ENCODE measurements at places on chromosomes 1 and 21.

GRCh38 chr1:205531191-205532025, 26.9 kb downstream of the CDK18 start:
- DNase-seq, result no peak

DNA sequence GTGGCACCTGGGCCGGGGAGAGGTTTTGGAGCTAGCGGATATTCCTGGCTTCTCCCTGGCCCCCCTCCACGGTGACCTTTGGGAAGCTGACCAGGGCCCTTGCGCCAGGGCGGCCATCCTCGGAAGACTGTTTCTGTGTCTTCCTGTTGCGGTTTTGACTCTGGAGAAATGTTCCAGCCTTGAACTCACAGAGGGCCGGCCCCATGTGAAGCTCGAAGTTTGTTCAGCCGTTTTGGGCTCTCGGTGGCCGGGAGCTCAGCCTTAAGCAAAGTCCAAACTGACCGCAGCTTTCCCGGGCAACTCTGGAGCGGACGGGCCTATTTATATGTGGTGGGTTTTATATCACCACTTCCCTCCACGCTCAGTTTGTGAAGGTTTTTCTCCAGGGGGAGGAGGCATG, 17.0 kb upstream of the WNT4 start:
- no peak for DNase-seq

DNA sequence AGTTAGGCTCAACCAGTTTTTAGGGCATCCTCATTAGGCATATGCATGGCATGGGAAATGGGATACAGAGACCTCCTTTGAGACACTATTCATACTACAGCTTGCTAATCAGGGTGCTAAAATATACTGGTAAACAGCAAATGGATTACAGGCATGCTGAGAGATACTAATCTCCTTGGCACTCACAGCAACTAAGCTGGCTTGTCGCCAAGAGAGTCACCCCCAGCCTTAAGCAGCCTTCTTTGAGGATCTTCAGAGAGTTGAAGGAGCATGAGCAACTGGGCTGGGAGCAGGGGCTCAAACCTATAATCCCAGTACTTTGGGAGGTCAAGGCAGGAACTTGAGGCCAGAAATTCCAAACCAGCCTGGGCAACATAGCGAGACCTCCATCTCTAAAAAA, 120.1 kb upstream of the NR5A2 start:
- no peak for DNase-seq

- no peak for DNase-seq
Observed at GRCh38 chr1:241776911-241777310, 71.1 kb upstream of the EXO1 start.

- no peak for DNase-seq
Observed at GRCh38 chr1:41663671-41664400, 179.4 kb upstream of the EDN2 start.

DNA sequence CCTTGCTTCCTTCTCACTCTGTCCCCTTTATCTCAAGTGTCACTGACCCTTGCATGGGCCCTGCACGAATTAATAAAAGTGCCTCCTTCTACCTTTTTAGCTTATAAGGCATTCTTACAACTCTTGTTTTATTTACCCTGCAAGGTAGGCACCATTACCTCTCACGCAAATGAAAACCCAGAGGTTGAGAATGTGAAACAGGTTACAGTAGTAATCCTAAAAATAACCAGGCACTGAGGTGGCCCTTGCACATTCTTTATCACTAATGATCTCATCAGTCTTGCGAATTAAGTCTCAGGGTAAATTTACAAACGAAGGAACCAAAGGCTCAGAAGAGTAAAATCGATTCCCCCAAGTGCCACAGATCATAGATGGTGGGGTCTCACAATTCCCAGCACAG, 3.7 kb downstream of the GLIS1 start:
- no peak for DNase-seq

DNA sequence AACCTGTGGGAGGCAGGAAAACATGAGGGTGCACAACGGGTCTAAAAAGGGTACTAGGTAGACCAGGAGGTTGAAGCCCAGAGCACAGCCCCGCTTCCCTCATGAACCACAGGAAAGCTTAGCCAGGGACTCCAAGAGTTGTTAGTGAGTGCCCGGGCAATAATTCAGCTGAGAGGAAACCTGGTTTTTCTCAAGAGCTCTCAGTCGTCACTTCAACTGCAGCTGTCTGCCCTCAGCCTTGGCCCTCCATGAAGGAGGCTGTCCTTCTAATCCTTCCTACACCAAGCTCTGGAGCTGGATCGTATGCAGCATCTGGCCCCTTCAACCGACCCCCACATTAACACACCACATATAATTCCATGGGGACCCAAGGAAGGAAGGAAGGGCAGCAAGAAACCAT, 77.0 kb upstream of the BACE2 start:
- DNase-seq, result no peak

GRCh38 chr1:78839704-78840277, 166.7 kb downstream of the ADGRL4 start:
- DNase-seq, result peak; percentile 21

- DNase-seq, result peak; percentile 33
Observed at GRCh38 chr1:240987928-240988327, 369.1 kb downstream of the RGS7 start.

GRCh38 chr1:81458186-81458585, 342.5 kb upstream of the ADGRL2 start:
- DNase-seq, result no peak

- DNase-seq, result no peak
Observed at GRCh38 chr1:193680247-193680923, 494.0 kb upstream of the B3GALT2 start.

GRCh38 chr1:220879509-220880361, 492 bp downstream of the HLX start:
- peak; percentile 39 for DNase-seq

- no peak for DNase-seq
Observed at GRCh38 chr1:107058245-107059032, 2.0 kb downstream of the PRMT6 start.

- no peak for DNase-seq
Observed at GRCh38 chr1:231215681-231216385, 25.2 kb upstream of the GNPAT start.

GRCh38 chr1:92087542-92087941, 7.4 kb downstream of the BTBD8 start:
- DNase-seq, result no peak

- DNase-seq, result no peak
Observed at GRCh38 chr1:191608367-191608766, 549.9 kb upstream of the RGS18 start.

- DNase-seq, result peak; percentile 95
Observed at GRCh38 chr1:44810101-44810761, 1.9 kb downstream of the BTBD19 start.

DNA sequence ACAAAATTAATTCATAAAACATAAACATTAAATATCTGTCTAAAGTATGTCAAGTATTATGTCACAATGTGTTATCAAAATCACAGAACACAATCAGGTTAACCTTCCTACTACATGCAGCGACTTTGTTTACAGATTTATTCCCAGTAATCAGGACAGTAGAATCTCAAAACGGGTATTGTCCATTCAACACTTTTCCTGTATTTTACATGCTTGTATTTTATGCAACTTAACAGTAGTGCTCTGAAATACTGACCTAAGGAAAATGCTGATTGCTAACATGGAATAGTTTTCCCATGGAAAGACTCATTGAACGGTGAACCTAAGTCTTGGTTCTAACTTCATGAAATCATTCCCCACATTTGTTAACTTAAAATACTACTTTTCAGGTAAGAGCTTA, 2.3 kb downstream of the SERBP1 start:
- DNase-seq, result no peak

GRCh38 chr1:178528228-178528952, 15.5 kb downstream of the TEX35 start:
- DNase-seq, result no peak

GRCh38 chr21:31293986-31294385, 50.1 kb downstream of the TIAM1 start:
- peak; percentile 66 for DNase-seq

- no peak for DNase-seq
Observed at GRCh38 chr1:230684146-230684545, 29.8 kb downstream of the AGT start.

DNA sequence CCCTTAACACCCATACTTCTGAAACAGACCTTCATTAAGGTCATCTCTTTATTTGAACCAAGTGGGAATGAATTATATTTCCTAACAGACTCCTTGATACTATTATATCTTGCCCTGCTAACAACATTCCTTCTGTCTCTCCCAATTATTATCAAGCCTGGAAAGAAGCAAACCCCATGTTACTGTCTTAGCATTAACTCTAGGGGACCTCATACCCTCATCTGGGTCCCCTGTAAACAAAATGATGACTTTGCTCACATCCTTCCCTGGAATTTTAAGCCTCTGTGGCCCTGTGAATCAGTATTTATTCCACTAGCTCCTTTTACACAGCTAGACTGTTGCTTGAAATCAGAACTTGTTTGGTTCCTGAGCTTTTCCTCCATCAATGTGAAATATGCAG, 38.3 kb upstream of the BCL10 start:
- peak; percentile 86 for DNase-seq

DNA sequence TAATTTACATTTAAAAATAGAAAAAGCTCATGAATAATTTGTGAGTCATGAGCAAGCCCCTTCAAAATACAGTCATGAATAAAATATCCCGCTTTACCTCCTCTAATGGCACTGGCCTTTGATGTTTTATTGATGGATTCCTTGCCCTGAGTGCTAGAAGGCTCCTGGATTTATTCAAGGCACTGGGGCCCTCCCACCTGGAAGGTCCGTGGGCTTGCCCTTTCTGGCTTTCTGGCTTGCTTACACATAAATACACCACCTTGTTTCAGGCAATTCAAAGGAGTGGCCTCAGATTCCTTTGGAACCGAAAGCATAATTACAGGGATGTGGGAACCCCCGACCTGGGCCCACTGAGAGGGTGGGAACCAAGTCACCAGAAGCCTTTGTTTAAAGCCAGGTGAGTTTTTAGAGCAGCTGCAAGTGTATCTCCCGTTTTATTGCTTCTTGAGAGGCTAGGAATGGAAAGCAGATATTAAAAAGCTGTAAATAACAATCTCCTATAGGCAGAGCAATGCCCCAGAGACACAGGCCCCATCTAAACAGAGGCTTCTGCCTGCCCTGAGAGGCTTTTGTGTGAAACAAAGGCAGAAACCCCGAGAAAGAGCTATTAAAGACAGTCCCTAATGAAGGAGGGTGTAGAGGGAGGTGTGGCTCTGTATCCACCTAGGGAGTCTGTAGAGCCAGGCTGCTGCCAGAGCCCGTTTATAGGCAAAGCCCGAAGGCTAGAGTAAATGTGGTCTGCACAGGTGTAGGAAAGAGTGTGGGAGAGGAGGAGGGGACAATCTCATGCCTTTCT, 126.4 kb downstream of the FAM78B start:
- no peak for DNase-seq

- DNase-seq, result no peak
Observed at GRCh38 chr1:16101623-16102022, 28.2 kb upstream of the FAM131C start.

- no peak for DNase-seq
Observed at GRCh38 chr1:204782118-204782700, 88.5 kb upstream of the NFASC start.

GRCh38 chr1:238647877-238648276, 738.5 kb upstream of the CHRM3 start:
- DNase-seq, result peak; percentile 73

- no peak for DNase-seq
Observed at GRCh38 chr1:109084563-109085517, 5.7 kb upstream of the TMEM167B start.

DNA sequence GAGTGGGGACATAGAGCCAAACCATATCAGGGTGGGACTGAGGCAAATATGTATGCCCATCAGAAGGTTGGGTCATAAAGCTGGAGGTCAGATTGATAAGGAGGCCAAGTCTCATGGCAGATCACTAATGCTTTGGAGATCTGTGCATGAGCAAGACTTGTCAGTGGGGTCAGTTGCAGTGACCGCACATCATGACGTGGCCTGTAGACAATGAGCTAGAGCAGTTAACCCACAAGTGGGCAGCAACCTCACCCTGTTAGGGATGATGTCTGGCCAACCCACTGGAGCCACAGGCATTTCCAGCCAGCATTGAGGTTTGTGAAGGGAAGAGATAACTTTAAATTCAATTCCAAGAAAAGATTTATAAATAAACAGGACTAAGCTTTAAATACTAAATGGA, 66.7 kb downstream of the XCL1 start:
- no peak for DNase-seq

DNA sequence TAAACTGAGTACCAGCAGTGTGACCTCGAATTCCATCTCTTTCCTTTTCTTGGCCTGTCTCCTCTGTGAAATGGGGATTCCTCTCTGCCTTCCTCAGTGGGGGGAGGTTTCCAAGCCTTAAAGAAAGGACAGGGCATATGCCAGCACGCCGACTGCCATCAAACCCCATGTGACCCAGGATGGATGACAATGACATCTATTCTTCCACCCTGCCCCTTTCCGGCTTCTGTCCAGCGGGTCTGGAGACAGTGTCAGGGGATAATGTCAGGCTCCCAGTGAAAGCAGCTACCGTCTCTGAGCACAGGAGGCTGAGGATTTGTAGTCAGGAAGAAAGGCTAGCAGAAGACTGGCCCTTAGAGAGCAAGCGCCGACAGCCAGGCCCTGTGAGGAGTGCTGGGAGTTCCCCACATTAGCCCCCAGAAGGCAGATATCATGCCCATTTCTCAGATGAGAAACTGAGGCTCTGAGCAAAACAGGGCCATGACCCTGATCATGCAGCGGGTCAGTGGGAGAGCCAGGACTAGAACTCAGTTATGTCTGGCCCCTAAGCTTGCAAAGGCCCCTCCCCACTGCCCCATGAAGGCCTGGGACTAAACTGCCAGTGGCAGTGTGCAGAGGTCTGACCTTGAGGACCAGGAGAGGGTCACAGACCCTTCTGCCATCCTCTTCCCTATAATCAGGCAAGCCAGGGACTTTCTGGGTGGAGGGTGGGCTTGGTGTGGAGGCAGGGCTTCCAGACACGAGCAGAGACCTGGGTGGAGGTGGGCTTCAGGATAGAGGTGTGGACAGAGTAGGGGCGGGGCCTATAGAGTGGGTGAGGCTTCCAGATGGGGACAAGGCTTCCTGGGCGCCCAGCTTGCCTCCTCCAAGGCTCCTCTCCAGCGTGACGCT, 30.1 kb downstream of the CDCA8 start:
- DNase-seq, result no peak

- DNase-seq, result no peak
Observed at GRCh38 chr1:19449454-19450228, 35.7 kb downstream of the CAPZB start.

DNA sequence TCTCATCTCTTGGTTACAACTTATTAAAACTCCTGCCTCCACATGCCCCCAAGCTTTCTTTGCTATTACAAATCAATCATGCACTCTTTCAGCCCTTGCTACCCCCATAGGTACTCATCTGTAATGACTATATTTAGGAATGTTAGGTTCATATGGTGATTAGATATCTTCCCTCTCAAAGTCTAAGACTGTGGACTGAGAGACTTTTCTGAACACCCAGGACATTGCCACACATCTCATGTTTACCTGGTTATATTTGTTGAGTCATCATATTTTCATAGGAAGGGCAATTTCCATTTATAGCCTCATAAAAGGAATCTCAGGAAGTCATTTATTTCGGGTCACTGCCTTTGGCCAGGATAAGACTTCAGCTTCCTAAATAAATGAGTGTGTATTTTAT, 81.5 kb upstream of the LPGAT1 start:
- DNase-seq, result no peak

GRCh38 chr1:116208136-116208535, 96.9 kb downstream of the MAB21L3 start:
- DNase-seq, result no peak

GRCh38 chr1:33735624-33736023, 128.3 kb upstream of the HMGB4 start:
- DNase-seq, result no peak
